Renal cortex interstitium (tissue), 15 donors: ENCODE measurements at places on chromosomes 7 and 10. TPM values are rescaled to one million over a fixed set of nuclear protein-coding genes. Genes with fewer than 3 reads are reported as not detected.

DNA sequence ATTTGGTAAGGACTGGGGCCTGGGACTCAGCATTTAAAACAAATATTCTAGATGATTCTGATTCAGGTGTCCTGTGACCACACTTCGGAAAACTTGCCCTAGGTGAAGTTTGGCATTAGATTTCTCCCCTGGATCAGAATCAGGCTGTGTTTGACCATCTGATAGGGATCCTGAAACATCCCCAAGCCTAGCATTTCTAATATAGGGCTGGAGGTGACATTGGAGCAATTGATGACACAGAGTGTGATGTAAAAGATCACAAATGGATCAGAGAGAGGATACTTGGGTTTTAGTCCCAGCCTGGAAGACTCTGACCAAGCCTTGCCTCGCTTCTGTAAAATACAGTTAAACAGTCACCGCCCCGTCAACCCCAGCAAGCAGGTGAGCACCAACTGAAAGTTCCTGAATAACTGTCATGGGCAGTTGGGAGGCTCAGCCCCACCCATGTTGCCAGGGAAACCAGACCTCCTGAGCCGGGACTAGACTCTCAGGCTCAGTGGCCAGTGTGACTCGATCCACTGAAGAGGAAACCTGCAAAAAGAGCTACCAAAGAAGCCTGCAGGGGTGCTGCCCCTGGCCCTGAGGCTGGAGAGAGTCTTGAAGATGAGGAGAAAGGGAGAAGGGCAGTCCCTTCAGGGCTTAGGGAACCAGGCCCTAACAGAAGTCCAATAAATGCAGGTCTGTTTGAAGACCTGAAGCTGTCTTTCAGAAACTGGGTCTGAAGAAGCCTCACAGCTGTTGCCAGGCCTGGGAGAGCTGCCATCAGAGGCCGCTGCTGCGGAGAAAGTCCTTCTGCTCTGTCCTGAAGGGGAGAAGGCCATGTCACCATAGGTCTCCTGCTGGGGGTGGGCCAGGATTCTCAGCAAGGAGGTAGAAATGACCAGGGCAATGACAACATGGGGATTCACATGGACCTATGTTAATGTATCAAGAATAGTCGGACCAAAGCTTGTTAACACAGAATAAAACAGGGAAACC, 126.1 kb upstream of the KCNMA1 start:
- no peak for DNase-seq

- no peak for DNase-seq
Observed at GRCh38 chr10:127278001-127278400, 81.6 kb upstream of the INSYN2A start.

The DYNC1I1 gene
- 0.31 TPM for polyA plus RNA-seq

The HNRNPF gene
- 225 TPM for polyA plus RNA-seq
